T-helper 22 cell (primary cell): ENCODE measurements at places on chromosomes 2 and 18.

GRCh38 chr2:229137066-229137465 lies 134.0 kb downstream of the PID1 start:
- no peak for DNase-seq

DNA sequence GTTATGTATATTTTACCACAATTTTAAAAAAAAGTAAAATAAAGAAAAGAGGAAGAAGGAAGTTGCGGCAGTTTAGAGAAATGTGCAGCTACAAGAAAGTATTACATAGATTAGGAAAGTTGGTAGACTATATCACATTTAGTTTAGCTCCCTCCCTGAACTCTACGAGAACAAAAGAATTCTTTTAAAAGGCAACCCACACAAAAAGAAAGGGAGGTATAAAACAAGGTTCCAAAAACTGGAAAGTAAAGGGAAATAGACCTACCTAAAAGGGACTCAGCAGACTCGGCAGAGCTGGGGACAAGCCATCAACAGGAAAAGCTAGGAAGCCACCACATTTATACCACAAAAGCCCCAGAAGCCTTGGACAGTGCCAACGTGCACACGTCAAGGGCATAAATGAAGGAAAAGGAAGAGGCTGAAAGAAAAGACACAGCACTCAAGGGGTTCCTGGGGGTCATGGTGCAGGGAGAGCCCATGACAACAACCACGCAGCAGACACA lies 9.1 kb downstream of the TMEM127 start:
- DNase-seq, result no peak

DNA sequence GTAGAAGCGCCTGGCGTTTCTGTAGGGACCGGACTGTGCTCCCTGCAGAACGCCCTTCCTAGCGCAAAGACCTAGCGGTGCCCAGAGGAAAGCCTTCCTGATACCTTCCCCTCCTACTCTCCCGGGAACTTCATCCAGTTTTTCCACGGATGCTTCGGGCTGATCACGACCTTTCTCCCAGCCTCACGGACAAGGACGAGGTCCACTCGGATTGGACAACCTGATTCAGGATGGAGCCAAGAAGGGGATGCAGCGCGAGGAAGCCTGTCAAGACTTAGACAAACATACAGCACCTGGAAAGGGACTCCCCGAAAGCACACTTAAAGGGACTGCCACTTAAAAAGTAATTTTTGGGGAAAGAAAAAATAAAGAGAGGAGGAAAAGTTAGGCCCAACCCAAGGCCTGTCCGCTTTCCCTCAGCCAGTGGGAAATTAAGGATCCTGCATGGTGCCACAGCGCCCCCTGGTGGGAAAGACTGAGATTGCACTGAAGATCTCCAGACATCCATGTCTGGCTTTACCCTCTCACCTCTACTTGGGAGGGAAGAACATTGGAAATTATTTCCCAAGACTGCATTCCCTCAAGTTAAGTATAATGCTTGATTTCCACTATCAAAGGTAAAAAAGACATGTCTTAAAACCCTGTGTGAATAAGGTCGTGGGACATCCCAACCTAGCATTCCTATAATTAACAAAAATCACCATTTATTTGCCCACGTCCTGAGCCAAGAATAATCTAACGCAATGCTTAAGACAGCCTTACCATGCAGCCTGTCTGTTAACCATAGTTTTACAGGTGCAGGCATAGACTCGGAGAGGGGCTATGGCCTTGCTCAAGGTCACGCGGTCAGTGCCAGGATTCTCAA lies 13.4 kb upstream of the COPS8 start:
- peak; percentile 28 for DNase-seq

- no peak for DNase-seq
Observed at GRCh38 chr2:84874381-84875212, 6.3 kb downstream of the TRABD2A start.

DNA sequence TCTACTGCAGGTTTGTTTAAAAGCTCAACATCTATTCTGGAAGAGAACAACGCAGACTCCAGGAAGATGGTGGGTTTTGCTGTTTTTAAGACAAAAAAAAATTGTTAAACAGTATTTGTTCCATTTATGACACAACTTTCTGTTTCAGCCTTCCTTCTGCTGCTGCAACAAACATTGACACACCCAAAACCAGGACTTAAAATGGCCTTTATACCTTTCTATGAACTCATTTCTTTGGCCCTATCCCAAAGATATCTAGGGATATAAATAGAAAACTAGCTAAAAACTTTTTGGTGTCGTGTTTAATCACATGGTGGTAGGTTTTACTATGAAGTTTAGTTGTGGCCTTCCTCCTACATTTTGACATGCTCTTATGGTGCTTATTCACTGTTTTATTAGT lies 964 bp upstream of the GALNT3 start:
- no peak for DNase-seq

- no peak for DNase-seq
Observed at GRCh38 chr2:57828221-57828620, 218.4 kb upstream of the VRK2 start.

DNA sequence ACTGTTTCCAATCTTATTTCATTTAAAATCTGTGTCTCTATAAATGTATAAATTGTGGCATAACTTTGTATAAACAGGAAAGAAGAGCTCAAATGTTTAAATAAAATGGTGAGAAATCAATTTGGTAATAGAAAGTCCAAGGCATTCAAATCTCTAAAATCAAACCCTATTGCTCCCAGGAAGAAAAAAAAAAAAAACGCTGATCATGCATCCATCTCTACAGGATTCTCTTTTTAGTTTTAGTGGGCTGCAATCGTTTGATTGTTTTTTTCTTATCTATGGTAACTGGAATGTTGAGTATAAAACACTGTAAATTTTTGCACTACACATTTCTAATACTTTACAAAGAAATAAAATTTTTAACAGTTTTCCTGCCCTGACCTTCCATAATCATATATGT lies 75.6 kb downstream of the NCKAP1 start:
- no peak for DNase-seq

DNA sequence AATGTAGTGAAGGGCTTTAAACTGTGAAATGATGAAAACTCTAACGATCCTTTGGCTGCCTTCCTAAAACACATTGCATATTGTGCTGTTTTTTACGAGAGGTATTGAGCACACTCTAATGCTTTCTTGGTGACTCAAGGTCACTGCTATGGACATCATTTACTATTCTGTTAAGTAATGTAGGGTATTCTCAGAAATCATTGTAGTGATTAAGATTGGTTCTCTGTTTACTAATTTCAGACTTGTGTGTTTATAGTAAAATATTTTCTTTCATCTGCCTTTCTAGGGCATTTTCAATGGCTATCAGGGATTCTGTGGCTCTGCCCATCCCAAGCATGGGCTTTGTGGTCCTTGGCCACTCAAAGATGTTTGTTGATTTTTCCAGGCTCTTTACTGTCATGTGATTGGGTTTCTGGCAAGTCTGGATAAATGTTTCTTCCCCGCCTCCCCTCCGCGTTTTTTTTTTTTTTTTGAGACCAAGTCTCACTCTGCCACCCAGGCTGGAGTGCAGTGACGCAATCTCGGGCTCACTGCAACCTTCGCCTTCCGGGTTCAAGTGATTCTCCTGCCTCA lies 29.3 kb downstream of the UBE2F start:
- no peak for DNase-seq

DNA sequence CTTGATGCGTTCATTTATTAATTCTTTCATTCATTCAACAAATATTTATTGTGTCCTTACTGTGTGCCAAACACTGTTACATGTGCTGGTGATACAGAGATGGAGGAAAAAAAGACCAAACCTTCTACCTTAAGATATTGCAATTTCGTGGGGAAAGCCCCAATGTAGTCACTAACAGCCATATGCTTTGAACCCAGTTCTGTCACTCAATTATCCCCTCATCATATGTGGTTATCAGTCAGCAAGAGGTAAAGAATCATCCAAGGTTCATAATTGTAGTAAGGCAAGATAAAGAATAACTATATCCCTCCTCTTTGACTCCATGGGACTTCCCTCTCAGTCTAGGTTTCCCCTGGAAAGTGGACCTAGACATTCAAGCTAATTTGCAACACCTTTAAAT lies 1185.6 kb upstream of the CELF4 start:
- no peak for DNase-seq

DNA sequence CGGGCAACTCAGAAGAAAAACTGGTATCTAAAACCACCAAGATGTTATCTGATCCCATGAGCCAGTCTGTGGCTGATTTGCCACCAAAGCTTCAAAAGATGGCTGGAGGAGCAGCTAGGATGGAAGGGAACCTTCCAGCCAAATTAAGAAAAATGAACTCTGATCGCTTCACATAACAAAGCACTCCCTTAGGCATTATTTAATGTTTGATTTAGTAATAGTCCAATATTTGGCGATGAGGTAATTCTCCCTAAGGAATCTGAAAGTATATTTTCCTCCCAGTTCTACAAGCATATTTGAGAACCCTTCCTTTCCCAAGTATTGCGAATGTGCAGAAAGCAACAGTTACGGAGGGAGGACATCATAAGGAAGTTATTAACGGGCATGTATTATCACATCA lies 156.6 kb downstream of the KCNJ3 start:
- no peak for DNase-seq

GRCh38 chr2:75003773-75004172 lies 45.3 kb downstream of the POLE4 start:
- DNase-seq, result no peak

DNA sequence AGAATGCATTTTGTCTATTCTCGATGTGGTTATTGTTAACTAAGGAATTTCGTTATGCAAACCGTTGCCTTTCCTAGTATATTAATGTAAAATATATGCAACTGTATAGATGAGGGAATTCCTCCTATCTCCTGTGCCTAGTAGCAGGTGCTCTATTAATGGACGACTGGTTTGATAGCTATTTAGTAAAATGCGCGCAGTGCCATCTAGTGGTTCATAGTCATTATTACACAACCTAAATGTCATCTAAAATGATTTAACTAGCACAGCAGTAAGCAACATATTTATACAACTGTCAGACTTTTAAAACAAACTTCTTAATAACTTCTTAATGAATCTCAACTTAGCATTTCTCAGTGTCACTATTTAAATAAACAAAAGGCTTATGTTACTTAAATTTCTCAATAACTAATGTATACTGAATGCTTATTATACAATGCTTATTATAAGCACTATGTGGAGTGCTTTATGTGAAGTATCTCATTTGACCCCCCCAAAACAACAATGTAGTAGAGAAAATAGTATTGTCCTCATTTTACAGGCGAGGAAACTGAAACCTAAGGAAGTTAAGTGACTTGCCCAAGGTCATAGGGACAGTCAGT lies 77.9 kb downstream of the DTNA start:
- no peak for DNase-seq

DNA sequence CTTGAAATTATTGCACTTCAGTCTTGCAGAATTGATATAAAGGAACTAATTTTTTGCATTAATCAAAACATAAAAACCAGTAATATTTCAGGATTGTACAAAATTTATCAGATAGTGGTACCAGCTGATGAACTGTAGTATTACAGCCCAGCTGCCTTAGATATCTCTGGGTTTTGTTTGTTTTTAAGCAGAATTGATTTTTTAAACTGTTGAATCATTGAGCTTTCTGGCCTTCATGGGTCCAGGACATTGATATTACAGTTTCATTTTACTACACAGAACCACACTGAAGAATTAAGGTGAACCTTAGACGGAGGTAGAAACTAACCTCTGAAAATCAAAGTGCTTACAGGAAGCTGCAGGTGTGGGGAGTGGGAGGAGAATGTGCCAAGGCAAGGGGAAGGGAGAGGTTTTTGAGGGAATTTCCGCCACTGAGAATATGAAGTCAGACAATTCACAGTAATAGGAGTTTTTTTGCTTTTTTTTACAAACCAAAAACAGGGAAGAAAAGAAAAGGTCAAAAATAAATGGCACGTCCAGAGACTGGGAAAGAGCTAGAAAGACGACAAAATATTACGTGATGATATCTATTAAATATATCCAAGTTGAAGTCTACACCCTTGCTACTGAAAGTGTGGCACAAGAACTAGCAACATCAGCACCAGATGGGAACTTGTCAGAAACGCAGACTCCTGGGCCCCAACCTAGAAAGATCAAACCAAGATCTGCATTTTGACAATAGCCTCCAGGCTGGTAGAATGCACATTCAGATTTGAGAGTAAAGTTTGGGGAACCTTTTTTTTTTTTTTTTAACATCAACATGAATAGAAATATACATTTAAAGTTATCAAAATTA lies 40.8 kb upstream of the SPAG16 start:
- no peak for DNase-seq

DNA sequence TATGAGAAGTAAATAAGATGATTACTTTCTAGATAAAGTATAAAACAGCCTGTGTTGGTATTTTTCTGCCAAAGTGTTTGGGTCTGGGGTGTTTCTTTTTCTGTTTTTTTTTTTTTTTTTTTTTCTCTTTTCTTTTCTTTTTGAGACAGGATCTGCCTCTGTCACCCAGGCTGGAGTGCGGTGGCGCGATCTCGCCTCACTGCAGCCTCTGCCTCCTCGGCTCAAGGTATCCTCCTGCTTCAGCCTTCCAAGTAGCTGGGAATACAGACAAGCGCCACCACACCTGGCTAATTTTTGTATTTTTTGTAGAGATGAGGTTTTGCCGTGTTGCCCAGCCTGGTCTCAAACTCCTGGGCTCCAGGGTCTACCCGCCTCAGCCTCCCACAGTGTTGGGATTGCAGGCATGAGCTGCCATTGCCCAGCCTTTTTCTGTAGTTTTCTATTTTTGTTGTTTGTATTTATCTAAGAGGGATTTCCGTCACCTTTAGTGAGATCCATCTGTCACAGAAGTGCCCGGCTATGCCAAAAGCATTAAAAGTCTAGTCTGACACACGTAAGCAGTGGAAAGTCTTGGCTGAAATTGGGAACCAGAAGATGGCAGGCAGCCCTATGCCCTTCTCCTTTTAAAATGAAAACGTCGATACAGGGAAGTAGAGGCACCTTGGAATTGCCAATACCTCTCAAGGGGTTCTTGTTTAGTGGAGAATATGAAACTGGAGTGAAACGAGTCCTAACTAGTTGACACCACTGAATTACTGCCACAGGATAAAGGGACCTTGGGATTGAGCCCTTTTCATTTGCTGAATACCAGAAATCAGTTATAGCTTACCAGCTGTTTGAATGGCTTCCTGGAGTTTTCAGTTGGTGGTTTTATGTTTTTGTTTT lies 14.0 kb downstream of the UGP2 start:
- DNase-seq, result no peak

GRCh38 chr2:18214936-18215335 lies 336.5 kb downstream of the KCNS3 start:
- no peak for DNase-seq

DNA sequence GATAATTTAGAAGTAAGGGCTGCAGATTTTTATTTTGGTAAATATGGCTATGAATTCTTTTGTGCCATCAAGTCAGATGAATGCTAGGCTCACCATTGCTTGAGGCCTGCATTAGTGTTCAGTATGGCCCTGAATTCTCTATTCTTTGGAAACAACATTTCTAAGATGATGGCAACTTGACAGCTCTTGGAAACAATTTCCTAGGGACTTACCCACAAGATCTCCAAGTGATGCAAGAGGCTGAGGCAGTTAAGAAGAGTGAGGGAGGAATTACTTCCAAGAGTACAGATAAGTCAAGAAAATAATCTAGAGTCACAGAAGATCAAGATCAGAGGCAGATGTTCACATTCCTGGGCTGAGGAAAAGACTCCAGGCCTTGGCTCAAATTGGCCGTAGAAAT lies 129.1 kb downstream of the NRP2 start:
- no peak for DNase-seq
